Smooth muscle cell of the brain vasculature (primary cell): ENCODE measurements at places on chromosomes 7 and 10.

DNA sequence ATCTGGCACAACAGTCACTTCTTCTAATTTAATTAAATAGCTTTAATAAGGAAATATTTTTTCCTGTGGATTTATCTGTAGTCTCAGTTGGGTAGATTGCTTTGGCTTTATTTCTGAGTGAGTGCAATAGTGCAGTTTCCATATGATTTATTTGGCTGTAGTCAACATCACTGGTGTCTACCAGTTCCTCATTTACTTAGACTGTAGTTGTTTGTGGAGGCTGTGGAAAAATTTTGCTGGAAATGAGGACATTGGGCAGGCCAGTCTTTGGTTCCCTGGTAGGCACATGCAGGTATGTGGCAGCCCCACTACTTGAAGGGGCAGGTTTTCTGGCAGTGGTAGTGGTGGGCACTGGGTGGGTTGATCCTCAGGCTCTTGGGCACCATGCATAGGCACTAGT is 15.5 kb downstream of the TAS2R40 start:
- no peak for DNase-seq

GRCh38 chr7:7564323-7564780 is 2.3 kb upstream of the MIOS start:
- DNase-seq, result no peak

DNA sequence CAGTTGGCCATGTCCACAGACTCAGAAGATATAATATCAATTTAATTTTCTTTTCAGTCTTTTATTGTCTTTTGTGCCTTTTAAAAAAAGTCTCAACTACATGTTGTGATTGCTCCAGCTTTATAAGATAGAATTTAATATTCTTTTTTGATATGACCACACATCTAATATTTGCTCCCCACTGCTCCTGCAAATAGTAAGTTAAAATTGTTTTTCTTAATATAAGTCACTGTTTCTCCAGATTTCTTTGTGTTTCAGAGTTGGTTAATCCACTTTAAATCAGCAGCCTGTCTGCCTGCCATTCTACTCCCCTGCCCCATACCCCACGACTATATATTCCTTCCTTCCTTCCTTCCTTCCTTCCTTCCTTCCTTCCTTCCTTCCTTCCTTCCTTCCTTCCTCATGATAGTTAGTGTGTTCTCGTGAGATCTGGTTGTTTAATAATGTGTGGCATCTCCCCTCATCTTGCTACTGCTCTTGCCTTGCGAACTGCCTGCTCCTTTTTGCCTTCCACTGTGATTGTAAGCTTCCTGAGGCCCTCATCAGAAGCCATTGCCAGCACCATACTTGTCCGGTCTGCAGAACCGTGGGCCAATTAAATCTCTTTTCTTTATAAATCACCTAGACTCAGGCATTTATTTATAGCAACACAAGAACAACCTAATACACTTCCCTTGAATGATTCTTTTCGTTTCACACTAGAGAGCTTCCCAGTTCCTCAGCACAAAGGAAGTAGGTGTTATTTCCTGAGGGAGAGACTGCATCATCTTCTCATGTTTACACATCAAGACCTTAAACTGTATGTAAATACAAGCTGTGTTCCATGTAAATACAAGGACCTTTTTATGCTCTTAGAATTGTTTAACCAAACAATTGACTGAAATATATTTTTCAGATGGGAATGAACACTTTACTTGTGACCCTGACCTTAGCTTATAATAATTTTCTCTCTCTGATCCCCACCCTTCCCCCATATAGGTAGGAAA is 24.5 kb downstream of the TAS2R16 start:
- no peak for DNase-seq

DNA sequence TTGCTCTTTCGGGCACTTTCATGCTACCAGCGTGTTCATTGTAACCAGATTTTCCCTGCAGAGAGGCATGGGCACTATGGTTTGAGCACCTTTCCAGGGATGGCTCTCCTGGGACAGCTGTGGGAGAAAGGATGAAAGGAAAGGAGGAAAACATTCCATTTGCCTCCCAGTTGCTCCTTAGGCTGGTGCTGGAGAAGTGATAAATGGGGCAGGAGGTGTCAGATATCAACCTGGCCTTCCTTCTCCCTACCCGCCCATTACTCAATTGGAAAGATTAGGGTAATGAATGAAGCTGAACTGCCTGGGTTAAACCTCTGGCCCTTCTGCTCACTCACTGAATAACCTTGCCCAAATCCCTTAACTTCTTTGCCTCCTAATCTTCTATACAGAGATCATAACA is 228.4 kb downstream of the PLXNA4 start:
- DNase-seq, result no peak

GRCh38 chr10:17006631-17007417 is 122.8 kb downstream of the CUBN start:
- DNase-seq, result no peak

DNA sequence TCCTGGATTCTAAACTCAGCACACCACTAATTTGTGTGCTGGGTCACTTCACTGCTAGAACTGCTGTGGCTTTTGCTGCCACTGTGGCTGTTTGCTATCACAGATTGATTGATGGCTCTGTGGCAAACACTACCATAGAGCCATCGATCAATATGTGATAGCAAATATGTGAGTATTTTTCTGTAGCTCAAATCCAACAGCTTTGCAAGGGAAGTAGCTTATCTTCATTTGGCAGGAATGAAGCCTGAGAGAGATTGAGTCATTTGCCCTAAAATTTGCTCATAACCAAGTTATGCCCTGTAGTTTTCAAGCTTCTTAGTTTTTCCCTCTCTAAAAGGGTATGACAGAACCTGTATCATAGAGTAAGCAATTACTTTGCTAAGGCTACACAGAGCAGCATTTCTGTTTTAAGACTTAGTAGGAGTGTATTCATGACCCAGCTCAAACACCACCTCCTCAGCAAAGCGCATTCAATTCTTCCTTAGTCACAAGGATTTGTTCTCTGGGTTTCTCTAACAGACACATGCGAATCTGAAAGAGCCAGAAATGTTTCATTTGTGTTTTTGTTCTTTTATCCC is 43.1 kb downstream of the MINPP1 start:
- no peak for DNase-seq

GRCh38 chr7:117200132-117200531 is 122.7 kb downstream of the WNT2 start:
- no peak for DNase-seq

GRCh38 chr7:66837007-66837406 is 84.0 kb upstream of the TMEM248 start:
- no peak for DNase-seq

GRCh38 chr10:111648046-111648445 is 535.5 kb downstream of the GPAM start:
- DNase-seq, result no peak

DNA sequence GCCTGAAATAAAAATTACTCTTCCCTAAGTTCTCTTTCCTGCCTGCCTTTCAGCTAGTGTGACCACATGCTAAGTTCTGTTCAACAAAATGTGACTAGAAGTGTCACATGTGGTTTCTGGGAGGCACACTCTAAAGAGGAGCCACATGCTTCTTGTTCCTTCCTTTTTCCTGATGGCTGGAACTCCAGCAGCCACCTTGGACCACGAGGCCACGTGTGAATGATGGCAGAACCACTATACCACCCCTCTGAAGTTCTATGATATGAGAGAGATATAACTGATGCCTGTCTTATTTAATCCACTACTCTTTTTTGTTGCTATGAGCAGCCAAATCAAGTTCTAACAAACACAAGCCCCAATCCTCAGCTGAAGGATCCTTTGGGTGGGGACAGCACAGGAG is 8.1 kb downstream of the PODXL start:
- DNase-seq, result no peak

GRCh38 chr10:2980791-2981360 is 86.5 kb upstream of the PFKP start:
- no peak for DNase-seq

- no peak for DNase-seq
Observed at GRCh38 chr7:19775578-19775977, 2.2 kb upstream of the TMEM196 start.

DNA sequence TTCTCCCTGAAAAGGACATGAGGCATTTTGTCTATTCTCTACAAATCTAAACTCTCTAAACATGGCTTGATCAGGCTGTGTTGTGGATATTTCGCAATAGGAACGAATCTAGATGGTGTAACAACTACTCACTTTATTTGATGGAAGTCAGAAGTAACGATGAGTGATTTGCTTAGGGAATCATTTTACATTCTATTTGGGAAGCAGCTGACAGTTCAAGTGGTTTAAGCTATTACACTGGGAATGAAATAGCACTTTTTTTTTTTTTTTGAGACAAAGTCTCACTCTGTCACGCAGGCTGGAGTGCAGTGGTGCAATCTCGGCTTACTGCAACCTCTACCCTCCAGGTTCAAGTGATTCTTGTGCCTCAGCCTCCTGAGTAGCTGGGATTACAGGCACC is 44.1 kb downstream of the NPY start:
- DNase-seq, result no peak

- DNase-seq, result no peak
Observed at GRCh38 chr10:129810-130209, 5.4 kb upstream of the ZMYND11 start.

- DNase-seq, result no peak
Observed at GRCh38 chr10:96982149-96982930, 150.2 kb downstream of the LCOR start.

GRCh38 chr10:76150139-76150875 is 718.9 kb downstream of the LRMDA start:
- DNase-seq, result no peak

- no peak for DNase-seq
Observed at GRCh38 chr7:95204618-95205017, 119.7 kb downstream of the PON1 start.

GRCh38 chr10:104556831-104557230 is 84.3 kb upstream of the SORCS3 start:
- DNase-seq, result no peak

DNA sequence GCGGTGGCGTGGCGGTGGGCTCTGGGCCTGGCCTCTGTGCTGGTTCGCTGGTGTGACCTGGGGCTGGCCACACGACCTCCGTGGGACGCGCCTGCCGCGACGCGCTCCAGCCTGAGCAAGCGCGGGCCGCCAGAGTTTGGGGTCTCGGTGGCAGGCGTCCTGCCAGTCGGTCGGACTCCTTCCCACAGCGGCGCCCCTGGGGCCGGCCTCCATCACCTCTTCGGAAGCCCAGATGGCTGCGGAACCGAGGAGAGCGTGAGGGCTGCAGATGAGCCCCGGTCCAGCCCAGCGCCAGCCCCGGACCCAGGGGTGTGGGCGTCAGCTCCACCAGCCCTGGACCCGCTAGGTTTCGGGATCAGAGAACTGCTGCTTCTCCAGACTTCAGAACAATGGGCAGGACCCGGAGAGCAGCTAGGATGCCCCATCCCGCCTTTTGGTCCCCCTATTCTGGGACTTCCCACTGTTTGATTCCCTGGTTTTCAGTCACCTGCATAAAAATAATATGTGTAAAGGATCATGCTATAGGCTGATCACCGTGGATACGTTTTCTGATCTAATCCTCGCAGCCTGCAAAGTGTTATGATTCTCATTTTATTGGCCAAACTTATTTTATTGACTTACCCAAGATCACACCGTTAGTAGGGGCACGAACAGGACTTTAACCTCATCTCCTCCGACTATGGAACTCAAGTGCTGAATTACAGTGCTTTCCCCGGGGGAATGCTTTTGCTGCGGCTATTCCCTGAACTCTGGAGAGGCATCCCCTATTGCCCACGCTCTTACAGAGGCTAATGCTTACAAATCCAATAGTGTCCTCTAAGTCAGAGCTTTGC is 2.8 kb downstream of the CYP26C1 start:
- no peak for DNase-seq

DNA sequence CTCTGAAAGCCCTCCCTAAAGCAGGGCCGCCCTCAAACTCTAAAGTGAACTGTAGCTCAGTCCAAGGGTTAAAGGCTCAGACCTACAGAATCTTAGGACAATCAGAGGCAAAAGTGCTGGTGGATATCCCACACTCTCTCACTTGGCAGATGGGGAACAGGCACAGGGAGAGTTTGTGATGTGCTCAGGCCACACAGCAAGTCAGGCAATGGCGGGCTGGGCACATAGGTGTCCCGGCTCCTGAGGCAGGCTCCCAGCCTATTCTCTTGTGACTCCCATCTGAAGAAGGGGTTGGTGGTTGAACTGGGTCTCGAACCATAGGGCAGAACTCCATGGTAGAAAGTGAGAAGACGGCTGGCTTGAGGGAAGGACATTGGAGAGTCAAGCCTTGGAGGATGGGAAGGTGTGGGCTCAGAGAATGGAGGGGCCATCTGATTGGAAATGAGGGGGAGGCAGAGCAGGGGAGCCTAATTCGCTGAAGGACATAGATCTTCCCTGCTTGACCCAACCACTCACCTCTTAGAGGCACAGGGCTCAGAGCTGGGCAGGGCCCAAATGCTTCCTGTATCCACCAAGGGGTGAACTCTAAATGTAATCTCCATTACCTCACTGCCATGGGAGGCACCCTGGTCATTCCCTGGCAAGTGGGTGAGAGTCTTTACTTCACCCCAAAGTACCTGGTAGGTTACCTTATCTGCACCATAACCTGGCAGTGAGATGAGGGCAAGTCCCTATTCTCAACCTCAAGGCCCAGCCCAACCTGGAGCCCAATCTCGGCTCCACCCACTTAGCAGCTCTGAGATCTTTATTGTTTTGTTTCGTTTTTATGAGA is 4.9 kb upstream of the ZMIZ1 start:
- no peak for DNase-seq

- no peak for DNase-seq
Observed at GRCh38 chr7:44116087-44116788, 7.1 kb downstream of the POLD2 start.

DNA sequence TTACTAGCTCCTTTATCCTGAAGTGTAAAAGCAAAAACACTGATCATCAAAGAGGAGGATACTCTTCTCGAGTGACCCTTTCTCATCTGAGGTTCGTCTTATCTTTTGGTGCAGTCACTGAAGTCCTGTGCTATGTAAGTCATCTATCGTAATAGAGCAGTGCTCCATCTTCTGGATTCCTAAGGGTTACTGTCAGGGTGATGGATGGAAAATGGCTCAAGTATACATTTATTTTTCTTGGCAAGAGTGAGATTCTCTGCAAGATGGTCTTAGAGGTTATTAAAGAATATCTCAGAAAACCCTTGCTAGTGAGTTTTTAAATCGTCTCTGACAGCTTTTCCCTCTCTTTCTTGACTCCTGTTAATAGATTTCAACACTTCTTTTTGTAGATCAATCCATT is 12.4 kb downstream of the PRKG1 start:
- DNase-seq, result no peak

DNA sequence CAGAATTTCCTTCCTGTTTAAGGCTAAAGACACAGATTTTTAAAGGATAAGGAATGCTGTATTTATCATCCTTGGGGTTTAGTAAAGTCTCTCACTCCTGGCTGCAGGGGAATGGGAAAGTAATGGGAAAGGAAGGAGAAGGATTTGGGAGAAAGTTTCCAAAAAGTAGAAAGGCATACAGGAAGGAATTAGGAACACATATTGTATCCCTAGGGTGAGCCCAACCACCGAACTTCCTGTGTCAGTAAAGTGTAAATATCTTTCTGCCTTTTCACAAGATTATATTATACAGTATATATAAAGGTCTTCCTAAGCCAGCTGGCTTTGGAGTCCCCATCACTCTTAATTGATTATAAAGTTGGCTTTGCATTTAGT is 12.0 kb upstream of the UBE2D1 start:
- DNase-seq, result no peak

DNA sequence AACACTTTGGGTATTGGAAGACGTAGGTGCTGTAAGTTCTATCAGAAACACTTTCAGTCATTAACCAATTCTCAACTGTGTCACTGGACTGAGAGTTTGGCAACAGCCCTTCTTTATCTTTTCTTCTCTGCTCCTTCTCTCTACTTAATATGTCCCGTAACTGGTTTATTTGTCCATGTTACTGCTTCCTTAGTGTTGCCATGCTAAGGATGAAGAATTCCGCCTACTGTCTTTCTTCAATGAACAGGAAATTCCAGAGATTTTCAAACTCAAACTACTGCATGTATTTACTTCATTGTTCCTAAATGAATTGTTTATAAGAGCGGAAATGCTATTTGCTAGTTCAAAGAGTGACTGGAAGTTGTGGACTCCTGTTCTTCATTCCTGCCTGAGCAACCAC is 143.7 kb downstream of the TAX1BP1 start:
- DNase-seq, result no peak
